Activated CD4-positive, CD25-positive, alpha-beta regulatory T cell treated with anti-CD3 and anti-CD28 coated beads, Interleukin-2, amount 50 U/mL, for 72 hours (primary cell): ENCODE measurements at places on chromosomes 3 and 15.

- DNase-seq: no peak
These were observed 26.1 kb upstream of the ERICH6 start for GRCh38 chr3:150729682-150730360.

- DNase-seq: no peak
These were observed 47.5 kb downstream of the MINAR1 start for GRCh38 chr15:79479616-79480015.

DNA sequence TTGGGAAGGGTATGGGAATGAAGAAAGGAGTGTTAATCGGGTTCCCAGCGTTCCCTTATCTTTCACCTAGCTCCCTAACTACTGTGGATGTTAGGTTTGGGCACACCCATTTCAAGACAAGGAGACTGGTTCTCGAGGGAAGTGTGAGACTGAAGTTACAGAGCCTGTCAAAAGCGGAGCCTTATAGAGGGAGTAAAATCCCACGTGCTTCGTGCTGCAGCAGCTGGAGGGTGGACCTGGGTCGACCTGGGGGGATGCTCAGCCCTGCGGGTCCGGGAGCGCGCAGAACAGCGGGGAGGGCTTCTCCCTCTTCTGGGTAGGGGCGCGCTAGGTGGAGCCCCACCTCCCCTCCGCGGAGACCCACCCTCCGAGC is 314 bp upstream of the TMED3 start:
- no peak for DNase-seq

DNA sequence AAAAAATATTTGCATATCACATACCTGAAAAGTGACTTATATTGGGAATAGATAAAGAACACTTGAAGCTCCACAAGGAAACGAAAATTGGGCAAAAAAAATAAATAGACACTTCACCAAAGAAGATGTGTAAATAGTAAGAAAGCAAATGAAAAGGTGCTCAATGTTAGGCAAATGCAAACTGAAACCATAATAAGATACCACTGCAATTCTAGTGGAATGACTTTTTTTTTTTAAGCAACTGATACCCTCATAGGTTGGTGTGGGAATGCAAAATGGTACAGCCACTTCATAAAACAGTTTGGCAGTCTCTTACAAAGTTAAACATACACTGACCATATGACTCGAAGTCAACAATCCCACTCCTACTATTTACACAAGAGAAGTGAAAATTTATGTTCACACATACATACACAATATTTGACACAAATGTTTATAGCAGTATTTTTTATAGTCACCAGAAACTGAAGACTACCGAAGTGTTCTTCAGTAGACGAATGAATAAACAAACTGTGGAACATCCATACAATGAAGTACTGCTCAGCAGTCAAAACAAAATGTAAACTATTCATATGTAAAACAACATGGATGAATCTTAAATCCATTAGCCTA is 176.3 kb downstream of the ZMAT3 start:
- no peak for DNase-seq

DNA sequence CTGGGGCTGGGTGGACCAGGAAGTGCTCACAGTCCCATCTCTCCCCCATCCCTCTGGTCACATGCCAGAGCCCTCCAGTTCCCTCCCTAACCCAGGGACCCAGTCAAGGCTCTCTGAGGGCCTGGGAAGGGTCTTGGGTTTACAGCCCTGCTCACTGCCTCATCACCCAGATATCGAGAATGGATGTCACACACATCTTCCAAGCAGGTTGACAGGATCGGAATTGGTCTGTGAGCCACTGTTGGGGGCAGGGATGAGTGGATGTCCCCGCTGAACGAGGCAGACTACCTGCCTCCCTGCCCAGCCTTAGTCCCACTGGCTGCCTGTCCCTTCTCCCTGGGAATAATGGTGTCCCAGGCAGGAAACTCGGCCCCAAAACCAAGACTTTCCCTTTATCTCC is 20.0 kb upstream of the GOLGA6C start:
- DNase-seq: no peak

DNA sequence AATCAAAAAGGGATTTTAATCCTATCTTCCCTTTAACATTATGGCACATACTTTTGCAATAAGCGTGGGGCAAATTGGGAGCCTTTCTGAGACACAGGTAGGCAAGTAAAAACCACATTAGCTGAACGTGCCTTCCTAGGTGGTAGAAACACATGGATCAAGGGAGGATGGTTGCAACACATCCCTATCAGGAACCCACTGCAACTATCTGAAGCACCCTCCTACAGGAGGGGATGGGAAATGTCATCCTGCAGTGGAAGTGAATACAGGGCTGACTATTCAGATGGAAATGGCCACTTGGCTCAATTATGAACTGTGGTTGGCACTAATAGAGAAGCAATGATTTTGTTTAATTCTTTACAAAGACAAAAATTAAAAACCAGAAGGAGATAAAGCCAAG is 826.3 kb downstream of the FHIT start:
- no peak for DNase-seq

- DNase-seq: peak; percentile 35
These were observed 80.0 kb downstream of the SQOR start for GRCh38 chr15:45714590-45715488.

DNA sequence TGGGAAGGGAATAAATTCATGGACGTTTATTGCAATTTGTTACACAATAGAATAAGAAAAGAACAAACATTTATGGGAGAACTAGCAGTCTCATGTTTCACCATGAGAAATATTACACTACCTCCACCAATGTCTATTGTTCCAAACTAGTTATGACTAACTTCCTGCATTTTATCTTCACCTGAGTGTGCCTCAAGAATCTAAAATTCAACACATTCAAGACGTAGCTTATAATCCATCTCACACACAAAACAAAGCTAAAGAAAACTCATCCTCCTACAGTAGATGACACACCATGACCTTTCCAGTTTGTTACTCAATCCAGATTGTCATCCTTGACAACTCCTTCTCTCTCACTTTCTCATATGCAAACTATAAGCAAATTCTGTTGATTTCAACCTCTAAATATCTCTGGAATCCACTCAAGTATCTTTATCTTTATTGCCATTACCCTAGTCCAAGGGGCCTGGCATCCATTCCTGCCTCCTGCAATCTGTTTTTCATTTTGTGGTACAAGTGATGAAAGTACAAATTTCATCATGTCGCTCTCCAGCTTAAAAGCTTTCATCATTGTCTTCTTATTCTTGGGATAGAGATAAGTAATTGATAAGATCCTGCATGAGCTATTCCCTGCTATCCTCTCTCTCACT is 229.9 kb downstream of the NR2F2 start:
- DNase-seq: no peak

- no peak for DNase-seq
These were observed 86.5 kb downstream of the PIK3CB start for GRCh38 chr3:138748190-138748589.

- DNase-seq: no peak
These were observed 361.1 kb upstream of the CDIN1 start for GRCh38 chr15:36218322-36218721.

DNA sequence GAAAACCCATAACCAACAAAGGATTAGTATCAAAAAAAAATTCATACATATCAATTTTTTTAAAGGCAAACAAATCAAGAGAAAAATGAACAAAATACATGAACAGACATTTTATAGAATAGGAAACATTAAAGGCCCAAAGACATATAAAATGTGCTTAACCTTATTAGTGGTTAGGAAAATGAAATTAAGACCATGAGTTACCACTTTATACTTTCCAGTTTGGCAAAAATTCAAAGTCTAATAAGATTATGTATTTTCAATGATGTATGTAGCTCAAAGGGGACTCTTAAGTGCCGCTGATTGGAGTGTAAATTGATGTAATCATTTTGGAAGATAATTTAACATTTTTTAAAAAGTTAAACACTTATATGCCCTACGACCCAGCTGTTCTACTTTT is 89.2 kb downstream of the BOC start:
- DNase-seq: no peak

- no peak for DNase-seq
These were observed 19.4 kb downstream of the CDCP1 start for GRCh38 chr3:45126730-45127129.

- no peak for DNase-seq
These were observed 41.3 kb upstream of the PIK3CB start for GRCh38 chr3:138875754-138876664.

- no peak for DNase-seq
These were observed 60.1 kb downstream of the VGLL4 start for GRCh38 chr3:11583638-11584046.

- no peak for DNase-seq
These were observed 94.6 kb downstream of the ZIC4 start for GRCh38 chr3:147311716-147312115.

- DNase-seq: no peak
These were observed 1.3 kb downstream of the SCN5A start for GRCh38 chr3:38648024-38648658.

DNA sequence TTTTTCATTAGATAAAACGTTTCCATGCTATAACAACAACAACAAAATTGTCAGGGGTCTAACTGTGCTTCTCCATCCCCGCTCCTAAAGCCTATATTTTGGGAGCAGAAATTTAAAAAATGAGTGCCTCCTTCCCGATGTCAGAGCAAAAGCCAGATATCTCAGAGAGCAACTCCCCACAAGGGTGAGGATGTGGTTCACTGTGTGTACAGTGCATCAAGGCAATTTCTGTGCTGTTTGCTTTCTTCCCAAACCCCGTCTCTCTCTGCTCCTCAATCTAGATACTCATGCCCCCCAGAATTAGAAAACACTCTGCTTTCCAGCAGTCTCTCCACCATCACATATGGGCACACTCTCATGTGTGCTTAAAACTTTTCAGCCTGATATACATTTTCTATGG is 76.7 kb upstream of the MBNL1 start:
- DNase-seq: no peak

DNA sequence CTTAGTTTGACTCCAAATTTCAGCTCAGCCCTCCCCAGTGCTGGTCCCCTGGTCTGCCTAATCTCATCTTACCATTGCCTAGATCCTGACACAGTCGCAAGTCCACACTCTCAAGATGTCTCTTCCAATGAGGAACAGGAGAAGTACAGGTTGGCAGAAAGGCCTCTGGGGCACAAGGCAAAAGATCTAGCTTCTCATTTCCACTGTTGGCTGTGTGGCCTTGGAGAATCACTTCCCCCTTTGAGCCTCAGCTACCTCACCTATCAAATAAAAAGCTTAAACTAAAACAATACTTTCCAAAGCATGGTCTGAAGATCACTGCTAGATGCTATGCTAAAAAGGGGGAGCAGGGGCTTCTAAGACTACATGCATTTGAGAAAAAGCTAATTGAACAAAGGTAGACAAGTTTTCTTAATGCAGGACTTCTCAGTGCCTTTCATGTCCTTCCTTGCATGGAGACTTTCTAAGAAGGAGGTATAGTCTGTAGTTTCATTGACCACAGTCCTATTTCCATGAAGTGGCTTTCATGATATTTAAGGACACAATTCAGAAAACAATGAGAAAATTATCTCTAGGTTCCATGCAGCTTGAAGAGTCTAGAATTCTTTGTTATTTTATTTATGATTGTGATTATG is 118.0 kb upstream of the RAD18 start:
- no peak for DNase-seq
